ELF-1 (cell line): ENCODE measurements at places on chromosomes 6 and 20.

- DNase-seq, result peak; percentile 58
Measured at GRCh38 chr20:26208296-26209091, 511.8 kb upstream of the ZNF337 start.

DNA sequence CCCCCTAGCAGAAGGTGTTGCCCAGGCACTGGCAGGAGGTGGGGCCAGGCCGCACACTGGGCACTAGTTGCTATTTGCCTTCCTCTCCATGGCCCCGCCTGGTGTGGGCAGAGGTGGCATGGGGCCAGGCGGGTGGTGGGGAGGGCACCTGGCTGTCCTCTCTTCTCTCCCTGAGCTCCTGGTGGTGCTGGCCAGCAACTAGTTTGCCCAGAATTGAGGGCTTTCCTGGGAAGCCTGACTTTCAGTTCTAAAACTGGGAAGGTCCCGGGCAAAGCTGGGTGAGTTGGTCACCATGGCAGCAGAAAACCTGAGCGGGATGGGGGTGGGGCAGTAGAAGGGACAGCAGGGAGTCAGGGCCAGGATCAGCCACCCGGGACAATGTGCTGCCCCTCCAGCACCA is 48.2 kb downstream of the RBM38 start:
- no peak for DNase-seq

DNA sequence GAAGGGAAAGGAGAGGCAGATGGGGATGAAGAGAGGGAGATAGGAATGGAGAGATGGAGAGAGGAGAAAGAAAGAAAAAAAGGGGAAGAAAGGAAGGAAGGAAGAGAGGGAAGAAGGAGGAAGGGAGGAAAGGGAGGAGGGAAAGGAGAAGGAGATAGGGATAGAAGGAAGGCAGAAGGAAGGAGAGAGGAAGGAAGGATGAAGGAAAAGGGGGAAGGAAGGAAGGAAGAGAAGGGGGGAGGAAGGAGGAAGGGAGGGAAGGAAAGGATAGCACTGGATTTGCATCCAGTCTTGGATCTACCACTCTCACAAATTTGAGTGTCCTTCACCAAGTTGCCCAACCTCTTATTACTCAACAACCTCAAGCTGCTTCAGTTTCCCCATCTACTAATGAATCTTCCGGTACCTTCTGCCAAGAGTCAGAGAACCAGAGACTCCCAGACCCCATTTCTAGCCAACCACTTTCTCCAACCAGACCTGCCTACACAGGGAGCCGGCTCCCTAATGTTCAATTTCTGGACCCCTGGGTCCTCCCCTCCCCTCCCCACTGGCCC is 79.7 kb upstream of the FOXP4 start:
- no peak for DNase-seq

DNA sequence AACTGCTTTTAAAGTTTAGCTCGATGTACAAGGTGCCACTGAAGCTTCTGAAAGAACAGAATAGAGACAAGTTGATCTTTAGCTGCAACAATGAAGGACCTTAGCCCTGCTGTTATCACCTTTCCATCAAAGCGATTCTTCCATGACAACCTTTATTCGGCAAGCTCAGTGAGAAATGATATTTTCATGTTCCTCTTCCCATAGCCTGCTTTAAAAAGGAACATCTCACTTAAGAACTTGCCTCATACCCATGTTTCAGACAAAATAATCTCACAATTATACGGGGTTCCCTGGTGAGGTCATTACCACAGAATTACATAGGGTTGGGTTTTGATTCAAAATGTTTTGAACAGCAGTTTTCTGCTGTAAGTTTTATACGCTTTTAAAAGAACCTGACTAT is 264.2 kb downstream of the THBS2 start:
- DNase-seq, result no peak

DNA sequence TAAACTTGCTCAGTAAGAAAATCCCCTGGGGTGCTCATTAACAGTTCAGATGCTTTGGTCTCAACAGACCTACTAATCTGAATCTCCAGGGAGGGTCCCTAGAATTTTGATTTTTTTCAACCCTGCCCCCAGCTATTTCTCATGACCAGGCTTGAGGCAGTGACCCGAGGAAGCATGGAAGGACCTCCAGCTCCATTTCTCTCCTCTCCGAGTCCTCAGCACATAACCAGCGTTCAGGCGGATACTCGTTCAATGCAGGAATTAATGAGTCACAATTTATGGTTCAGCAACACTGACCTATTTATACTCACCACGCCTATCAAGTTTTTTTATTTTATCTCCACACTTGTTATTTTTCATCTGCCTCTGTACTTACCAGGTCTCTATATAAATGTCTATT is 369.2 kb upstream of the CDH4 start:
- no peak for DNase-seq

- DNase-seq, result no peak
Measured at GRCh38 chr20:31897541-31897940, 27.1 kb downstream of the TTLL9 start.

DNA sequence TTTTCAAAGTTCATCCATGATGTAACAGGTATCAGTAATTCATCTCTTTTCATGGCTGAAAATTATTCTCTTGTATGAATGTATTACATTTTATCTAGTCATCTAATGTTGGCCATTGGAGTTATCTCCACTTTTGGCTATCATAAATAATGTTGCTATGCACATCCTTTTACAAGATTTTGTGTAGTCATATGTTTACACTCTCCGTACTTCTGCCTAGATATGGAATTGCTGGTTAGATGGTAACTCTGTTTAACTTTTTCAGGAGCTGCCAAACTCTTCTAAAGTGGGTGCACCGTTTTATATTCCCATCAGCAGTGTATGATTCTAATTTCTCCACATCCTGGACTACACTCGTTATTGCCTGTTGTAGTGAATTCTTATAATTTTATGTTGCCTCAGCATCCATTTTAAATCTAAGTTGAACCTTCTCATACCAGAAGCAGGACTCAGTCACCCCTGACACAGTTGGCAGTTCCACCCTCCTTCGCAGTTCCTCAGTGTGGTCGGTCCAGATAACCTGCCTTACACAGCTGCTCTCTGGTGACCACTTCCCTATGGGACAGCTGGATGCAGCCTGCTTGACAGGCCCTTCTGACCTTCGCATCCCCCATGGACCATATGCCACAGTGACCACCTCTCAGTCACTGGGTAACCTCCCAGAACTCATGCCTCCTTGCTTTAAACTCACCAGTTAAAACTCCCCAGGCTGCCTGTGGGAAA is 33.9 kb downstream of the KIZ start:
- DNase-seq, result no peak

DNA sequence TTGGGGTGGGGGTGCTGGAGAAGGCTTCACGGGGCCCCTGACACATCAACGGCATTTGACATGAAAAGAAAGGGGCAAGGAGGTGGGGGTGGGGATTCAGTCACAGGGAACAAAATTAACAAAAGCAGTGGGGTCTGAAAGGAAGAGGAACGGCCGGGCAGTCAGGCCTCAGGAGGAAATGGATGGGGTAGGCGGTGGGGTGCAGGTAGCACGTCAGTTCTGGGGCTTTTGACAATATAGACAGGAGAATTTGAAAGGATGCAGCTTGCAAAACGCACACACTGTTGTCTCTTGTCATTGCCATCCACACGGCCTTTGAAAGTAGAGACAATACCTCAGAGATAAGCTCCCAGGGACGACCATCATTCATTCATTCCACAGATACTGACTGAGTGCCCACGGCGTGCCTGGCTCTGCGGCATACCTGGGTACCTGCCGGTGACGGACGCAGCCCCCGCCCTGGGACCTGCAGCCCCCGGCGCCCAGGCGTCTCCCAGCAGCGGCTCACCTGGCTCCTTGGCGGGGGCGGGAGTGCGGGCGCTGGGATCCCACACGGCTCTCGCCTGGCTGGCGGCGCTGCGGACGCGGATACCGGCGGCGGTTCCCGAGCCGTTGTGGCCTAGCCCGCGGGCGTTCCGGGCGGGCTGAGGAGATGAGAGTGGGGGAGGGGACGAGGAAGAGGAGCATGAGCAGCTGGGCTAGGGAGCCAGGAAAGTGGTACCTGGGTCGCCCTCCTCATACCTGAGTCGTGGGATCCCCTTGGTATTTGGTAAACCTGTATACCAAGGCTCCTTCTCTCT is at the start of gene SLC26A8:
Gene SLC26A8, minus strand, starts transcription at position 646 of the 800 bp plus-strand sequence. CDS start 4,934 bp downstream, outside the sequence.
- peak; percentile 67 for DNase-seq

GRCh38 chr20:16517946-16518783 is 55.1 kb downstream of the KIF16B start:
- DNase-seq, result peak; percentile 74
